Mucosa of descending colon (tissue), 3 donors: ENCODE measurements at places on chromosomes 6 and 20.
A peak's percentile ranks its signal among the peaks of the same experiment; 100 is the strongest.

DNA sequence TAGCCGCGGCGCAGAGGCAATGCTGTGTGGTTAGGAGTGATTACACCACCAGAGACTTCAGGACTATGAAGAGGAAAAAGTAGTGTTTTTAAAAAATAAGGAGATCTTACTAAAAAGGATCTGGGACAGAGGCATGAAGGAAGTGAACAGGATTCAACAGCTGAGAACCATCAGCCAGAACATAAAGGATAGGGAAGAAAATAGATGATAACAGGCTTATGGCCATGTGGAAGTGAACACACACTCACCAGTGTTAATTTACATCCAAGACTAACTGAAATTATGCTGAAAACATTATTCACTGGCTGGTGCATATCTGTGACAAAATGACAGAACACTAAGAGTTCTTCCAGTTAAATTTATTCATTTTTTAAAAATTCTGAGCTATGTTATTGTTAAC is 47.5 kb upstream of the BCLAF1 start:
- no peak for DNase-seq

DNA sequence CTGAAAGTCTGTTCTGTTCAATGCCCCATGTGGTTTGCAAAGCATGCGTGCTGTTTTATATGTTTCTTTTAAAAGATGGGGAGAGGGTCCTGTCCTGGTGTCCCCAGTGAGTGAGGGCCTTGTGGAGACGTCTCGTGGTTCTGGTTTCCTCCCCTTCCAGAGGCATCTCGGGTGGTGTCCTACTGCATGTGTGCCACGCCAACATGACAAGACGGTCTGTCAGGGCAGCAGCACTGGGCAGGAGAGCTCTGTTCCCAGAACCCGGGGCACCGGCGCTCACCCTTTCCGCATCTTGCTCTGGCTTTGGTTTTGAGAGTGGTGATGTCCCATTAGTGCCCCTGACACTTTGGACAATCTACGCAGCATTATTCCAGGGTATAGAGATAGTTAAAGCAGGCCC is 275.6 kb downstream of the CDH4 start:
- DNase-seq, result no peak

GRCh38 chr6:29764422-29765196 is 41.4 kb downstream of the HLA-F start:
- no peak for DNase-seq

DNA sequence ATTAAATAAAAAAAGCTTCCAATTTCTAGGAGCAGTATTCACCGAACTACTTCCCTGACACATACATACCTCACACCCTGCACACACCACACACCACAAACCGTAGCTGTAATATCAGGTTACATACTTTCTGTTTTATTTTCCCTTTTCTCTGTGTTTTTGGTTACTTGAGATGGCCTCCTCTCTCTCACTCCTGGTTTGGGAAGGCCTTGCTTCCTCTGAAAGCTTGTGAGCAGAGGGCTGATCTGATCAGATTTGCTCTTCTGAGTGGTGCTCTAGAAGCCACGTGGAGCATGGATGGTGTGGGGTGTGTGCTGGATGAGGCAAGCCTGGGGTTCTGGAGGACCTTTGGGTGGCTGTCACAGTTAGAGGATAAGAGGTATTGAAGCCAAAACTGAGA is 20.9 kb downstream of the UTRN start:
- DNase-seq, result no peak

GRCh38 chr6:120826253-120826652 is 508.0 kb downstream of the TBC1D32 start:
- no peak for DNase-seq

DNA sequence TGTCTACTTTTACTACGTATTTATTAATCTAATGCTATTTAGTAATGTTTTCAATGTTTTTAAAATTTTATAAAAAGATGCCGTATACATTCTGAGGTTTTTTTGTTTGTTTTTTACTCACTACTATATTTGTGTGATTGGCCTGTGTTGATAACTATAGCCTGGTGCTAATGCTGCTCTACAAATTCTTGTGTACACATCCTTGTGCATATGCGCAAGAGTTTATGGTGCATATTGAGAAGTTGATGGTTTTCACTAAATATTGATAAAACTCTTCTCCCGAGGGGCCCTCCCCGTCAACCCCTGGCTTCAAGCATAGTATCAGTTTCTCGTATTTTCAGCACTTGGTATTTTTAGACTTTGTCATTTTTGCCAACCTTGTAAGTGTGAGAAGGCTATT is 59.9 kb downstream of the E2F3 start:
- no peak for DNase-seq

GRCh38 chr6:100680163-100680562 is 201.0 kb downstream of the ASCC3 start:
- no peak for DNase-seq

GRCh38 chr6:112787371-112787770 is 440.2 kb downstream of the RFPL4B start:
- DNase-seq, result no peak

DNA sequence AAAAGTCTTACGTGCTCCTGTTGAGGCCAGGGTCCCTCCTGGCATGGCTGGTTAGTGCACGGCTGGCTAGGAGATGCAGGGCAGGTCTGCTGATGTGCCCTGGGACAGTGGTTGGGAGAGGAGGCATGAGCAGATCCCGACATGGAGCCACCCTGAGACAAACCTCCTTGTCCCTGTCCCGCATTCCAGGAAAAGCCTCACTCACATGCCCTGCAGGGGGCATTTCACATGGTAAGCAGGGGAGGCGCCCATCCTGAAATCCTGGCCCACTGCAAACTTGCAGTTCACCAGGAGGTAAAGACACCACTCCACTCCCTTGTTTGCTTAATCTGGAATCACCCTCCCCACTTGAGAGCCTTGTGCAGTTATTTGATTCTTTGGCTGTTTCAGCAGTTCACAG is 116.7 kb upstream of the SLC24A3 start:
- DNase-seq, result peak; percentile 35

- no peak for DNase-seq
Observed at GRCh38 chr6:42032366-42032765, 18.0 kb upstream of the TAF8 start.

GRCh38 chr20:36490191-36490590 is 51.1 kb upstream of the MYL9 start:
- DNase-seq, result no peak

GRCh38 chr20:52824494-52825216 is 147.5 kb upstream of the TSHZ2 start:
- DNase-seq, result no peak

DNA sequence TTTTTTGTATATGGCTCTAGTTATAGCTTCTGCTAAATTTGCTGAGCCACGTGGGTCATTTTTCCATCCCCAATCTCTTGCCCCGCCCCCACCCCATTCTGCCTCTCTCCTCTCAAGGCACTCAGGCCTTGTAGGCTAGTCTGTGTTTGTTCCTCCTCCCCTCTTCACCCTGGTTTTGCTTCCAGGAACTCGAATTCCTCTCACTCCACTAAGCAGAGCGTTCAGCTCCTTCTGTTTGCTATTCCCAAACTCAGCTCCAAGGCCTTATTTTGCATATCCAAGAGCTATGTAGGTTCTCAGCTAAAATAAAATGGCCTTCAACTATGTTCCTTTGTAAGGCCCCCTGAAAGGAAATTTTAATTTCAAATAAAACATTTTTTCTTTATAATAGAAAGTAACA is 1293.7 kb downstream of the EPHA7 start:
- DNase-seq, result no peak

DNA sequence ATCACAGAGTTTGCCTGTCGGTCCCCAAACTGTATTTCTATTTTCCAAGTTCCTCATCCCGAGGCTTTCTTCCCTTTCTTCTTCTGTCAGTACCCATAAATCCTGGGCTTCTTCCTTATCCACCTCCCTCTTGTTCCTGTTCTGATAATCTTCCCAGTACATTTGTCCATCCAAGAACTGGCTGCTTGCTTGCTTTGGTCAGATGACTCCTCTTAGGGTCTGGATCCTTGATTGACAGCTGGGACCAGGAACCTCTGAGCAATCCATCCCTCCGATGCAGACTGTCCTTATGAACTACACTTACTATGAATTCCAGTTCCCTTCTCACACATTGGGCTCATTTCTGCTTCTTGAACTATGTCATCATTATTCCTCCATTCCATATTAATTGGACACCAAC is 275.3 kb upstream of the CITED2 start:
- DNase-seq, result no peak

DNA sequence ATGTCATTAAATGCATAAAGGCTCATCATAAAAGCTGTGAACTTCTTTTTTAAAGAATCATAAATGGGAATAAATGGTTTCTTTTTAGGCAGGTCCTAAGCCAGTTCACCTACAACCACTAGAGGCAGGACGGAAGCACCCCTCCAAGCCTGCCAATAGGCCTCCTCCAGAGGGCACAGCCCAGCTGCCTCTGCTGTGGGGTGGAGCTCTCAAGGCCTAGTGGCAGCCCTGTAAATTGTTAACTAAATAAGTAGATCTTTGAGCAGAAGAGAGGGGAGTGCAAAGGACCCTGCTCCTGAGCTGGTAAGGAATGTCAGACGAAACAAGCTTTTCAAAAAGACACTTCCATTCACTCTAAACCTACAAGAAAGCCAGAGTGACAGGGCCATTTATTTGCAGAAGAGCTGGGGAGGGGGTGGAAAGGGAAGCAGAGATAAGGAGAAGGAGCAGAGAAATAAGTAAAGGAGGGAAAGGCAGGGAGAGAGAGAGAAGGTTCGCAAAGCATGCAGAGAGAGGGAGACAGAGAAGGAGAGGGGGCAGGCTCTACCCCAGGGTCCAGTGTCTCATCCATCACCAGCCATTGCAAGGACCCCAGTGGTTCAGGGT is 18.0 kb upstream of the MAFB start:
- DNase-seq, result no peak

DNA sequence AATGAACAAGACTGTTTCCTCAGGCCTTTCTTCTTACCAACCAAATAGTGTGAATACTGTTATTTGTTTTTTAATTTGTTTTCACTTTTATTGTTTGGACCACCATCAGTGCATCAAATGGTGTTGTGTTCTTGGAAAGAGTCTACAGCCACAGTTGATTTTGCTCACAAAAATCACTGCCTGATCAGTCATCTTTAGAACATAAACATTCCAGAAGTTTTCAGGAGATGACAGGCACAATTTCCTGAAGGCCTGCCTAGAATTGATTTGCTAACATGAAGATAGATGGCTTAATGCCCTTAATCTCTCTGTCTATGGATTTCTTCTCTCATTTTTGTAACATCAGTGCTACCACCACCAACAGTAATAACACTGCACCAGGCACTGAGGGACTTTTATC is 13.5 kb downstream of the IL22RA2 start:
- DNase-seq, result no peak

DNA sequence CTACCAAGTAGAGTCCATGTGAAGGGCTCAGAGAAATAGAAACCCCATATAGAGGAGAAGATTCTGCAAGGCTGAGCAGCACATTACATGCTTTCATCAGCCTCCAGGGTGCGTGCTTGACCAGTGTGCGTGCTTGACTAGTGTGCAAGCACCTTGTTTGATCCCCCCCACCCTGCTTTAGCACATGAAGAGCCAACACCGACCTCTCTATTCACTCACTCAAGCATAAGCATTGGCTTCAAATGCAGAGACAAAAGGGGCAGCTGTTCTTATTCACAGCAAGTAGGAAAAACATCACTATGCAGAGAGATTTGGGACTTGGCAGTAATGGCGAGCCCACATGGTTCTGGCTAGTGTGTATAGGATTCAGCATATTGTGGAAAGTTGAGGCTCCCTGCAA is 278.7 kb upstream of the RNF217 start:
- DNase-seq, result no peak

DNA sequence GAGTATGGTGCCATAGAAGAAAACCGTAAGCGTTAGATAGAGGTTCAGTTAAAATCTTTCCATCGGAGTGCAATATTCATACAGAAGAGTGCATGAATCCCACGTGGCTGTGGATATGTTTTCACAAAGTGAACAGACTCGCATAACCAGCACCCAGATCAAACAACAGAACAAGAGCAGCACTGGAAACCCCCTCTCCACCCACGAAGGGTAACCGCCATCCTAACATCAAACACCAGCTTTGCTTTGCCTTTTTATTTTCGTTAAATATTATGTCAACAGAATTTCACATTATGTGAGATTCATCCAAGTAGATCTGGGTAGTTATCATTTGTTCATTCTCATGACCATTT is 4.7 kb downstream of the GTSF1L start:
- no peak for DNase-seq

DNA sequence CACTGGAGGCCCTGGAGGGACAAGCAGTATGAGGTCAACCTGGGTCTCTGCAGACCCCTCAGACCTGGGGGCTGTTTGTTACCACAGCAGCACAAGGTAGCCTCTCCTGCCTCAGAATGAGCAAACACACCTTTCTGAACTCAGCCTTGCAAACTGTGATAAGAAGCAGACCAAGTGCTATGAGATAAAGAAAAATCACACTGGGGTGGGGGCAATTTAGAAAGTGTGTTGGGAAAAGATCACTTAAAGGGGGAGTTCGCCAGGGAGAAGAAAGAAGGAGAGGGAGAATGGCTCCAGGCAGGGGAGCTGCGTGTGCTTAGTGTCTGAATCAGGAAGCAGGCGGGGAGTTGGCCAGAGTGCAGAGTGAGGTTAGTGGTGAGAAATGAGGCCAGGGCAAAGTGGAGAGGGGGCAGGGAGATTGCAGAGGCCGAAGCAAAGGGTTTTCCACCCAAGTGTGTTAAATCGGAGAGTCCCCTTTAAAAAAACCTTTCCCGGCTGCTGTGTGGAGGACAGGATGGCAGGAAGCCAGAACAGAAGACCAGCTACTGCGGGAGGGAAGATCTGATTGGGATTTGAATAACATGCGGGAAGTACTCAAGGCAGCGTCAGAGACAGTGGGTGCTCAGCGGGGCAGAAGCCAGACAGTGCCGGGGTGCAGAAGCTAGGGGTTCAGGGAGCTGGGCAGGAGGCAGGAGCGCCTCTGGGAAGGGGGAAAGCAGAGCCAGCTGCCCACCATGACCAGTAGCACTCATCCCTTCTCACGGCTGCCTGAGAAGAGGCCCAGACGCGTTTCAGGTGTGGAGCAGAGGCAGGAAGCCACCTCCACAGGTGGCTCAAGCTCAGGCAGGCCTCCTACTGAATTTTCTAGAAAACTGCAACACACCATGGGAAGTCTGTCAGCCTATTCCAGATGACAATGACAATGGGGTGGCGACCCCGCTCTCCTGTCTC is 9.0 kb downstream of the ADA start:
- DNase-seq, result peak; percentile 74

DNA sequence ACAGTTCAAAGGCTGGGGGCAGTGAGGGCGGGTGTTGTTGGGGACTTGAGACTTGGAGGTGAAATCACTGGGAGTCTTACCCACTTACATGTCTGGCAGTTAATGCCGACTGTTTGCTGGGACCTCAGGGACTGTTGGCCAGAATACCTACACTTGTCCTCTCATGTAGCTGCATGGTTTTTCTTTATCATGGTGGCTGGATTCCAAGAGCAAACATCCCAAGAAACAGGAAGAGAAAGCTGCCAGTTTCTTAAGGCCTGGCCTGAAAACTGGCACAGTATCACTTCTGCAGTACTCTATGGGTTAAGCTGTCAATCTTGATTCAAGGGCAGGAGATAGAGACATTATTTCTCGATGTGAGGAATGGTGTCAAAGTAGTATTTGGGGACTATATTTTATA is 19.8 kb upstream of the C6orf62 start:
- DNase-seq, result no peak
